ENCODE measurements at places on chromosomes 3 and 15. TPM values are rescaled to one million over a fixed set of nuclear protein-coding genes. Genes with fewer than 3 reads are reported as not detected.

Gene SLC22A14
- not detected for total RNA-seq

Gene RTP1
- total RNA-seq = not detected

Gene CSPG4
- 0.23 TPM for total RNA-seq

Gene CYP1A1
- 1.6 TPM for total RNA-seq

Gene DPPA2
- total RNA-seq = not detected

DNA sequence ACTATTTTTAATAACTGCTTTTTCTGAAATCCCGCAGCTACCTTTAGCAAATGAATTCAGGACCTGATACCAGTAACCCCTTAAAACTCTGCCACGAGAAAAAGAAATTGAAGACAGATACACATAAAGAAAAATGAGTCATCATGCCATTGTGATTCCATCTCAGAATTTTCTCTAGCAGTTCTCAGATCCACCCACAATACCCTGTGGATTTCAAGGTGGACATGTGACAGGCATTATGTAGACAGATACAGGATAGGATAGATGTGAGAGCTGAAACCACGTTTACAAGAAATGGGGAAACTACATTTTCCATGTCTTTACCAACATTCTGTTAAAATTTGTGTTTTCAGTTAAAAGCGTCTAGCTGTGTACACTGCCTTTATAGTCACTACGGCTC lies 291.9 kb upstream of the NR2F2 start:
- no peak for DNase-seq

DNA sequence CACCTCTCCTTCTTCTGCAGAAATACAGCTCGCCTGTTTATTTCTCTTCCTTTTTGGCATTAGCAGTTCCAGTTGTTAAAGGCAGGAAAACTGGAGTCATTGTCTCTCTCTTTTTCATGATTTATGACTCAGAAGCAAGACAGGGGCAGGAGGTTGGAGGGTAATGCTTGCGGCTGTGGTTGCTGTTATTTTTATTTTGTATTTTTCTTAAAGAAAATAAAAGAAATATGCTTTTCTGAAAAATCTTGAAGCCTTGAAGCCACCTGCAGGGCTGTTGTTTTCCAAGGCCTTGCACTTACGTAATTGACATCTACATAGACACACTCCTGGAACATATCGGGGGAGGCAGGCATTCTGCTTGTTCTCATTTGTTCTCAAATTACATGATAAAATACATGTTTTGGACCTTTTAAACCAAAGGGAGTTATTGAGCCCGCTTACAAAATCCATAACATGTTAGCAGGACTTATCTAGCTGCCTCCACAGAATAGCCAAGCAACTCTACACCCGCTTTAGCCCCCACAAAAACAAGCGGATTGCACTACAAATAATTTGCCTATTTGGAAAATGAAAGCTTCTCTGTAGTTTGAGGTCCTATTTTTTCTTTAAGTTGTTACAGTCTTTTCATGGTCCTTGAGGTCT lies 1004.6 kb upstream of the NR2F2 start:
- DNase-seq = no peak

DNA sequence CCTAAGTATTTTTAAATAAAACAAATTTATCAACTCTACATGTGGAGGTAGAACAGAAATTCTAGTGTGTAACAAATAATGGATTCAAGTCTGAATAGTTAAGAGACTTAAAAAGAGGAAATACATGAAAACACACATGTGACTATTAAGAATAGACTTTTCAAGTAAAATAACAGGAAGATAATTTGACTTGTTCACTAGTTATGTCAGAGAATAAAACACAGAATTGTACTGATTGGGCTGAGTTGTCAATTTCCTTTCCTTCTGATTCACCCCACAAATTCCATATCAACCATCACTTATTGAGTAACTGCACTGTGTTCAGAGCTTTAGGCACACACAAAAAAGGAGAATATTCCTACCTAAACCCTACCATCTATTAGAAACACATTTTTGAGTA lies 557.2 kb downstream of the TUSC7 start:
- DNase-seq = no peak

DNA sequence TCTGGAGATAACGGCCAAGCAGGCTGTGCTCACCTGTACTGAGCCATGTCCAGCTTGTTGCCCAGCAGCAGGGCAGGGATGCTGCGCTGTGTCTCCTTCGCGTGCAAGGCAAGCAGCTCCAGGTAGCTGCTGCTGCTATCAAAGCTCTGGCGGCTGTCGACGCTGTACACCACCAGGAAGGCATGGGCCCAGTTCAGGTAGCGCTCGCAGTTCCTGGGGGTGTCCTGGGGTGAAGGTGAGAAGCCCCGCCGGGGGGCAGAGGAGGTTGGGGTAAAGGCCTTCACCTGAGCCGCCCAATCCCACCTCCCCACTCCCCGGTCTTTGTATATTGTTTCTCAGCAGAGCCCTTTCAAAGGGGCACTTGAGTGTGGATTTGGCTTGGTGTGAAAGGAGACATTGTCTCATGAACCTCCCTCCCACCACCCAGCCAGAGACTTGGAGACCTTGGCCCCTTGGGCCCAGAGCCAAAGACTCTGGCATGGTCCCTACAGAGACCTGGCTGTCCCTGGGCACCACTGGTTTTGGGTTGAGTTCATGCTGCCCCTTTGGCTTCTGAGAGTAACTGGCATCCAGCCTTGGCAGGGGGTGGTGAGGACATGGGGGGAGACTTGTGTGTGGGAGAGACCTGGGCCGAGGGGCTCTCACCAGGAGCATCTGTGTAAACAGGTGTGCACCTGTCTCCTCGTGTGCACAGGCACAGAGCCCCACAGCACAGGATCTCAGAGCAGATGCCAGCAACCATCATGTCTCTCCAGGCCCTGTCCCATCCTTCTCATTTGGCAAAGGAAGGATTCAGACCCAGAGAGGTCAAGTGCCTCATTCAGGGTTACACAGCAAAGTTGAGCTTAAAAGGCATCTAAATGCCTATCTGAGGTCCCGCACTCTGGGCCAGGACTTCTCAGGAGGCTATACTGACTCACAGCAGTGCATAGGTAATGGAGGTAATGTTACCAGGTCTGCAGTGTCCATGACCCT lies 9.1 kb downstream of the RASL12 start:
- DNase-seq = no peak

GRCh38 chr3:78799681-78800080 lies 968.1 kb downstream of the ROBO1 start:
- DNase-seq = no peak

GRCh38 chr3:42871592-42872196 lies 4.0 kb downstream of the CYP8B1 start:
- peak; percentile 71 for DNase-seq

GRCh38 chr3:51379301-51379700 lies 5.8 kb upstream of the MANF start:
- no peak for DNase-seq

DNA sequence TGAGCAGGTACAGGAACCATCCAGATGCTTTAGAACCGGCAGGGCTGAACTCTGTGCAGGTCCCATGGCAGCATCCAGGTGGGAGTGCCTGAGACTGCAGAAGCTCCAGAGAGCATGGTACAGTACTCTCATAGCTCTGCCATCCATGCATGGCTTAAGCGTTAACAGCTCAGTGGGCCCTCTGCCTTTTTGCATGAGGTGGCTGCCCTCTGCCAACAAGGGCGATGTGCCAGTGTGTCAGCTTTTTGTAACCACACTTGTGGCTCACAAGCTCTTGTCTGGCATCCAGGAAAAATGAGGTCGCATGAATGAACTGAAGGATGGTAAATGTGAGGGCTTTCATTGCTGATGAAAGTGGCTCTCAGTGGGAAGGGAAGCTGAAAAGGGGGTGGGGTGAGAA lies 950.1 kb downstream of the DIPK2A start:
- no peak for DNase-seq

DNA sequence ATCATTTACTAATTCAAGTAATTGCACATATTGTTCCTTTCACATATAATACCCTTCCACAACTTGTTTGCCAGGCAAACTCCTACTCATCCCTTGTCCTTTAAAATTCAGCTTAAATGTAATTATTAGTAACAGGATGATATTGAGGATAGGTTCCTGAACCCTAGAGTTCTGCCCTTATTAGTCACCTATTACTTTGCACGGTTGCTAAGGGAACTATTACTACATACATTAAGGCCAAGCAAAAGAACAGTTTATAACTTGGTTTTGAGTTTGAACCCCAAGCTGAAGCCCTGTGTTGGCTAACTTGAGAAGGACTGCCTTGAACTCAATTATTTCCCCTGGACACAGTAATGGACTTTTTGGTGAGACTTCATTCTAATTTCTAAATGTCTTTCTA lies 529.7 kb downstream of the IGSF11 start:
- DNase-seq = no peak

DNA sequence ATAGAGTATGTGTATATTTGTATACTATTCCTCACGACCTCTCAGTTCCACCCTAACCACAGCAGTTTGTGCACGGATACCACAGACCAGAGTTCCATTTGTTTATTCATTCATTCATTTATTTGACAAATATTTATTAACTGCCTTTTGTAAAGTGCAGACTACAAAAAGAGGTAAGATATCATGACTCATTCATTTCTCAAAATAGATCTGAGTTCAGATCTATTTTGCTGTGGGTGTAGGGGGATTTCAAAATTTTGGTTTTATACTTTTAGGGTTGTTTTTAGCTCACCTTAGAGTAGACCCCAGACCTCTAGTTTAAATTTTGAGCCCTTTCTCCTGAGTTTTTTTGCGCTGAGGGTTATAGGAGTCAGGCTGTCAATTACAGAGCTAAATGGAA lies 76.1 kb upstream of the LRRFIP2 start:
- DNase-seq = no peak

- DNase-seq = peak; percentile 64
Observed at GRCh38 chr3:46634856-46635255, 22.5 kb downstream of the FAM240A start.

DNA sequence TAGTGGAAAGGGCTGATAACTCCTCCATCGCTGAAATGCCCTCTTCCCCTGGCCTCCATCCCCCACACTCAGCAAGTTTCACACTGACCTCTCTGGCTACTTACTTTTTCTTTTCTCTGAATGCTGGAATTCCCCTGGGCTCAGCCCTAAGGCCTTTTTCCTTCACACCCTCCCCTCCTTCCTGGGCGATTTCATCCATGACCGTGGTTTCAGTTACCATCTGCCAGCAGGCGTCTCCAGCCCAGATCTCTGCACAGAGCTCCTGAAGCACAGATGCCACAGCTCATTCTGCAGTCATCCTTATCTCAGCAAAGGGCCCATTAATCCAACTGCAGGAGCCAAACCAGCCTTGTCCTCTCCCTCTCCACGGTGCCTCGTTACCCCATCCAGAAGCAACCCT lies 114.0 kb downstream of the RFTN1 start:
- DNase-seq = no peak

- no peak for DNase-seq
Observed at GRCh38 chr15:95757171-95757570, 573.3 kb upstream of the NR2F2 start.

- no peak for DNase-seq
Observed at GRCh38 chr3:124059580-124059979, 67.7 kb upstream of the ROPN1 start.
